ENCODE measurements at places on chromosomes 12 and 14.
A peak's percentile ranks its signal among the peaks of the same experiment; 100 is the strongest.

- no peak for DNase-seq
Observed at GRCh38 chr14:94682061-94682516, 69.9 kb downstream of the SERPINA3 start.

- DNase-seq = no peak
Observed at GRCh38 chr12:92546635-92547348, 156.0 kb upstream of the PLEKHG7 start.

- peak; percentile 60 for DNase-seq
Observed at GRCh38 chr12:96044017-96044942, 8.9 kb upstream of the LTA4H start.

- DNase-seq = no peak
Observed at GRCh38 chr14:22397221-22397737, 191.7 kb downstream of the DAD1 start.

- DNase-seq = no peak
Observed at GRCh38 chr12:26229910-26230309, 34.5 kb downstream of the SSPN start.

DNA sequence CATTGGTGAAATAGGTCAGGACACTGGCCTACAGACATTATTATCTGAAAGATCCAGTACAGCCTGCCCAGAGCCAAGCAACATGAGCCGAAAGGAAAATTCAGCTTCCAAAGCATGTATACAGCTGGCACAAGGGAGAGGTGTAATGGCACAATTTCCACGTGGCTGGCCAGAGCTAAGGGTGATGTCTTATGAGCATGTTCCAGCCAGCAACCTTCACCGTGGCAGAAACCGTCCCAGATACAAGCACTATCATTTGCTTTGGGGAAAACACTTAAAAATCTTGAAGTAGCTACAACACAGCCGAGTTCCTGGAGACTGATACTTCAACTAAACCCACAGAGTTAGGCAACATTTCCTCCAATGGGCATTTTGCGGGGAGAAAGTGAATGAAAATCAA is 44.5 kb downstream of the CORO1C start:
- no peak for DNase-seq

DNA sequence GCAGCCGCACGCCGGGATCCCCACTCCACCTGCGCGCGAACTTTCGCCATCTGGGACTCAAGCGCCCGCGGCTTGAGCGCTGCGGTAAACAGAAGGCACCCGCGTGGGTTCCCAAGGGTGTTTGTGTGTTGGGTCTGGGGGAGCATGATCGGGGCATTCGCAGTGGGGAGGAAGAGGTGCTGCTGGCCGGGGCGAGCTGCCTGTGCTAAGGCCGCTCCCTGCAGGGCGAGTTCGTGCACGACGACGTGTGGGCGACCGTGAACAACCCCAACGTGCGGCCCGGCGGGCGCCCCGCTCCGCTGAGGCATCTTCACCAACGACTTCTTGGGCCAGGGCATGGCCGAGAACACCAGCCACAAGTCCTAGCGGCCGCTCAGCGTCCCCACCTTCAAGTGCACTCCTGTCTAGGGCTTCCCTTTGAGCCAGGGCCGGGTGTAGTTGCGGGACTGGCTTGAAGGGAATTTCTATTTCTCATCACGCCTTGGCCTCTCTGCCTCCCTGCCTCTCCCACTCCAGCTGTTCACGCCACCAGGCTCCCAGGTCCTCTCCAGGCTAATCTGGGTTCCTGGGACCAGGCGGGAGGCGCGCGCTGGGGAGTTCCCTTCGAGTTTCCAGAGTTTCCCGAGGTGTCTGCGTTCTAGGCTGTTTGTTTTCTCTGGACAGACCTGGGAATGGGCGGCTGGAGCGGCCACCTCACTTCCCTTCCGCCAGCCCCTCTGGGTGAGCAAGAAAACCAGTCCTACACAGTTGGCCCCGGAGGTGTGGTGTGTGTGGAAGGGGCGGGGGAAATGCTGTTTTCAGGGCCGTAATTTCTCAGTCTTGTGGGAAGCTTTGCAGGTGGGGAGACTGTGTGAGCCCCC is 417.8 kb upstream of the TMTC1 start:
- DNase-seq = no peak

GRCh38 chr14:61202124-61202523 is 79.0 kb downstream of the TMEM30B start:
- no peak for DNase-seq

- no peak for DNase-seq
Observed at GRCh38 chr12:112782943-112783342, 8.6 kb upstream of the RPH3A start.

- DNase-seq = peak; percentile 41
Observed at GRCh38 chr14:29900609-29901350, 26.9 kb downstream of the PRKD1 start.

- no peak for DNase-seq
Observed at GRCh38 chr12:116174006-116174405, 103.5 kb downstream of the MED13L start.

DNA sequence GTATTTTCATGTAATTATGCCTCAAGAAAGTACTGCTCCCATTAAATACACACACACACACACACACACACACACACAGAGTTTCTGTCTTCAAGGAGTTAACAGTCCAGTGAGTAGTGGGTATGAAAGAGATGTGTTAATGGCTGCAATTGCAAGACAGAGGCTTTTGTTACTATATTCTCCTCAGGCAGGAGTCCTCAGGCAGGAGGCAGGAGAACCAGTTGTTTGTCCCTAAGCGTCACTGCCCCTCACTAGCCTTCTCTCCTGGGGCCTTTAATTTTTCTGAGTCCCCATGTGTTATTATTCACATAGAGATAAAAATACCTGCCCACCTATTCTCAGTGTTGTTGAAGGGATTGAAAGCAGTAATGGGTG is 31.2 kb downstream of the DAD1 start:
- DNase-seq = no peak

GRCh38 chr12:132888852-132889251 is 1.4 kb upstream of the CHFR start:
- no peak for DNase-seq

DNA sequence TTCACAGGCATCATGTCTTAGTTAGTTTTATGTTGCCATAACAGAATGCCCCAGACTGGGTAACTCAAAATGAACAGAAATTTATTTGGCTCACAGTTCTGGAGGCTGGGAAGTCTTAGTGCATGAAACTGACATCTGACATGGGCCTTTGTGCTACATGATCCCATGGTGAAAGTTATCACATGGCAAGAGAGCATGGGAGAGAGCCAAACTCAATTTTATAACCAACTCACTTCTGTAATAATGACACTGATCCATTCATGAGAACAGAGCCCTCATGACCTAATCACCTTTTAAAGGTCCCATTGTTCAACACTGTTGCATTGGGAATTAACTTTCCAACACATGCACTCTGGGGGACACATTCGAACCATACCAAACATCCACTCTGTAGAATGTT is 1015.1 kb downstream of the DIO2 start:
- DNase-seq = no peak

- no peak for DNase-seq
Observed at GRCh38 chr14:54039311-54039710, 82.7 kb upstream of the BMP4 start.

DNA sequence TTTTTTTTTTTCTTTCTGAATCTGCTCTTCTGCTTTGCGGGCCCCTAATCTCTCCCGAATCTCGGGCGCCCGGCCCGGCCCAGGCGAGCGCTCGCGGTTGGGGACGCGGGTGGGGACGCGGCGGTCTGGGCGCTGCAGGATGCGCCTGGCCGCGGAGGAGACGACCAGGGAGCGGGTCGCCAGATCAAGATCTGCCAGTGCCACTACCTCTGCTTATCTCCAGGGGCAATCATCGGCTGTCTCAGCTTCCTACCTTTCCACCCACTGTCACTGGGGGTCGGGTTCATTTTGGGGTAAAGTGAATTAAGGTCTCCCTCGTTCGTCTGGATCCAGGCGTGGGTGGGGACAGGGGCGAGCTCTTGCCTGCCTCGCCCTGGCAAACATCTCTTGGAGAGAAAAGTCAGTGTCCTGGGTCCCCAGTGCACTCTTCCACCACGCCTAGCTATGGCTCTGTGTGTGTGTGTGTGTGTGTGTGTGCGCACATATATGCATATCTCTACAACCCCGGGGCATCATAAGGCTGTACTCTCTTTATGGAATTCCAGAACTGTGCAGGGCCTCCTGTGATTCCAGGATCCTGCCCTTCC is 422.3 kb downstream of the VRK1 start:
- no peak for DNase-seq

DNA sequence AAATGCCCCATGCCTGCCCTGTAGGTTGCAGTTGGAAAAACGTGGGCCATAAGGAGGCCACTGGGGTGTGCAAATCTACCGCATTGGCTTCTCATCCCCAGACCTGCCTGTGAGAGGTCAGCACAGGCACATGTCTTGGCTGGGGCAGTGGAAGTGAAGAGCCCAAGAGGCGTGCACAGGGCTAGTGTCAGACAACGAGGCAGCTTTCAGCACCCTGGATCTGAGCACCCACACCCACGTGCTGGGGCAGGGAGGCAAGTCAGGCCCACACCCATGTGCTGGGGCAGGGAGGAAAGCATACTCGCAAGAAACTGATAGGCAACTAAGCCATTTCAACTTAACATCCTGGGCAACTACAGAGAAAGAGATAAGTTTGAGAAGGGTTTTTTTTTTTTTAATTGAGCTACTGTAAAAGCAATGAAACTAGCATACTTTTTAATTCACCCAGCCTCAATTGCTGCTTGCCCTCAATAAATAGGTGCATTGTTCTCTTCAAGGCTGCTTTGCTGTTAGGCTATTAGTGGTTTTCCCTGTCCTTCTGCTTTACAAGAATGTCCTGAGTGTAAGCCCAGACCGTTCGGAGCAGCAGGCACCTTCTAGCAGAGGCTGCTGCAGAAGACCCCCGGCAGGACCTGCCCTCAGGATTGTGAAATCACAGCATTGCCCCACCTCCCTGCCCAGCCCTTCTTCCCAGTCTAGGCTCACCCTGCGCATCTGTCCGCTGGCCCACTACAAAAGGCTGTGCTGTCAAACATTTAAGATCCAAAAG is 355.3 kb upstream of the FKBP4 start:
- no peak for DNase-seq

DNA sequence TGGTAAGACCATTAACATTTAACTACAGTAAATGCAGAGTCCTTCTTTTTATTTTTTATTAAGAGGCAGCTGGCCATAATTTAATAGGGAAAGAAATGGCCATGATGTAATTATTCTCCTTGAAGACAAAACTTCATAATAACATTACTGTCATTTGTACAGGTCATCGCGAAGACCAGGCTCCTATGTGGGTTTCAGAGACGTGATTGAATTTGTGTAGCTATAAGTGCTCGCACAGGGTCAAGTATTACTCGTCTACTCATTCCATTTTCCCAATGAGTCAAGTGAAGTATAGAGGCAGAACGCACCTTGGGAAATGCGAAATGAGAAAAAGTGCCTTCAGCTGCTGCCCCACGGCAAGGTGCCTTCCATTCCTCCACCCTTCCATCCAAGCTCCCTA is 40.4 kb downstream of the EGLN3 start:
- no peak for DNase-seq

GRCh38 chr12:95532851-95533250 is 18.4 kb downstream of the USP44 start:
- DNase-seq = peak; percentile 52

DNA sequence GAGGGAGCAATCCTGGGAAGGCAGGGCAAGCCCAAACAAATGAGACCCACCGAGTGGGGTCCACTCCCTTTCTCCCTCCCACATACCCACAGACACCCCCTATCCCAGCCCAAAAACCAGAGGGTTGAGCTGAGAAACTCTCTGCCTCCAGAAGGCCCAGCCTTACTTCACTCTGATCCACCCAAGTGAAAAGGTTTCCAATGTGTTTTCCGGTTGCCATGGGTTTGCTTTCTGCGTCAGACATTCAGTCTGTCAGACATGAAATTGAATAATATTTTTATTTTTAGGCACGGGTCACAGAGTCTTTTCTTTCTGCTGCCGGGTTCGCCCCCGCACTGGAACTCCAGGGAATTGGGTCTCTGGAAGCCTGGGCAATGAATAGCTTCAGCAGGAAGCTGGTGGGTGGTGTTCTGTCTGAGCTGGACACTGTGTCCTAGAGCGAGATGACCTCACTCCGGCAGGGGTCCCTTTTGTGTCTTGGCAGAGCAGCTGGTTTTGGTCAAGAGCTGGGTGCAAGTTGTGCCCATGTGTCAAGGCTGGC is 69.8 kb upstream of the CLMN start:
- no peak for DNase-seq

DNA sequence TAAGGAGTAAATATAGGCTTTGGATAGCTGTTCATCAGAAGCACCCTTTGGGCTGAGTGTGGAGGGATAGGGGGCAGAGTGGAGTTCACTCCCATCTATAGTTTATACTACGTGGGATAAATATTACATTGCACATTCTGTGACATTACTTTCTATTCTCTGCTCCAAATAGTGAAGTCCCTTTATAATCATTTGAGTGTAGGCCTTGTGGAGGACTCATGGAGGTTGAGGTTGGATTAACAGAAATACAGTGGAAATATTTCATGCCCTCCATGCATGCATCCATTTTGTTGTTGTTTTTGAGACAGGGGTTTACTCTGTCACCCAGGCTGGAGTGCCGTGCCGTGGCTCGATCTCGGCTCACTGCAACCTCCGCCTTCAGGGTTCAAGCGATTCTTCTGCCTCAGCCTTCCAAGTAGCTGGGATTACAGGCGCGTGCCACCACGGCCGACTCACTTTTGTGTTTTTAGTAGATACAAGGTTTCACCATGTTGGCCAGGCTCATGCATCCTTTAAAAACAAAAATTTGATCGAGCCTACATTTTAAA is 1.4 kb downstream of the CHPT1 start:
- DNase-seq = peak; percentile 27

DNA sequence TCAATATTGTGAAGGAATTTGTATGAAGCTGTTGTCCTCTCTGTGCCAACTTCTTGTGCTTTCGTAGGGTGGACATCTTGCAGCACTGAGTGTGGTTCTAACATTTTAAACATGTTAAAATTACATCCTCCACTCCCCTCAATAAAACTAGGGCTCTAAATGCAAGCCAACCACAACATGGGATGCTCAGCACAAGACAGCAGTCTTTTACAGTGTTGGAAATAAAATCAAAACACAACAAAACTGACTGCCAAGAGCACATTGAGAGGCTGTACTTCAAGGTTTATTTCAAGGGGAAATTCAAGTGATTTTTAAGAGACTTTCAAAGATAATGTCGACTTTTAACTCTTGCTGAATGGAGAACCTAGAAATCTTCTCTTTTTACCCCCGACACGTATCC is 396.9 kb downstream of the TMTC2 start:
- DNase-seq = no peak

DNA sequence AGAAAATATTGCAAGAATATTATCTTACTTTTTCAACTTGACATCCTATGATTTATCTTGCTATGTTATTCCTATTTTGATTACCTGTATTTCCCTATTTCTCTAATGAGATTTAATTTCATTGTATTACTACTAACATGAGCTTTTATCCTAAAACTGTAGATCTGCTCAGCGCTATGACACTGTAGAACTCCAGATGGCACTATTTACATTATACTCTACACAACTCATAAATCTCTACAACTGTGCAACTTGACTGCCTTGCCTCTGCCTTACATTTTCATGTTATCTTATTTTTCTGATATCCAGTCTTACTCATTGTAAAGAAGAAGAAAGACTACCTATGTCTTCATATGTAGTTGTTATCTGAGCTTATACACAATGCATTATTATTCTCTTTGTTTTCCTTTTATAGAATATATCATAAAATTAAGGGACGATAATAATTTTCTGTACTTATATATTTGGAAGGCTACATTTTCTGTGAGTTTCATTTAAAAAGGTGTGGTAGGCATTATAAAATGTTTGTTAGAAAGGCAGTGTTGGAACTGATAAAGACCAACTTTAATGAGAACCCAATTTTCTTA is 24.1 kb downstream of the NUP37 start:
- peak; percentile 50 for DNase-seq

GRCh38 chr14:102297436-102298170 is 7.4 kb downstream of the MOK start:
- no peak for DNase-seq

GRCh38 chr14:64266239-64266638 is 27.9 kb downstream of the ESR2 start:
- DNase-seq = peak; percentile 68
